ENCODE measurements at places on chromosomes 5 and 9.

DNA sequence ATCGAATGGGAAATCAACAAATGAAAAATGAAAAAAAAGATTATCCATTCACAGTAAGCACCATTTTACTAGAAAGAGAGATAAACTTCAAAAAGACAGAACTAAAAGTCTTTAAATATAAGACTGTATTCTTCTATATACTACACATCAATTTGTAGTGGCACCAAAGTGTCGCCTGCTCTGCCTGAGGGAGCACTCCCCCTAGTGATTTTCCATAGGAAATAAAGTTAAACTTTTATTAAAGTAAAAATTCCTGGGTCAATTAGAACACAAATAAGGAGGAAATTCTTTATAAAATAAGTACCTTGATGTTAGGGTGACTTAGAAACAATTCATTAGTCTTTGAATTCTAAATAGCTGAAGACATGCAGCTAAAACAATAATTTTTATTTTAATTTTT, 9.7 kb downstream of the RAD1 start:
- DNase-seq: no peak

GRCh38 chr5:134464988-134465815, 53.5 kb upstream of the CDKN2AIPNL start:
- no peak for DNase-seq

DNA sequence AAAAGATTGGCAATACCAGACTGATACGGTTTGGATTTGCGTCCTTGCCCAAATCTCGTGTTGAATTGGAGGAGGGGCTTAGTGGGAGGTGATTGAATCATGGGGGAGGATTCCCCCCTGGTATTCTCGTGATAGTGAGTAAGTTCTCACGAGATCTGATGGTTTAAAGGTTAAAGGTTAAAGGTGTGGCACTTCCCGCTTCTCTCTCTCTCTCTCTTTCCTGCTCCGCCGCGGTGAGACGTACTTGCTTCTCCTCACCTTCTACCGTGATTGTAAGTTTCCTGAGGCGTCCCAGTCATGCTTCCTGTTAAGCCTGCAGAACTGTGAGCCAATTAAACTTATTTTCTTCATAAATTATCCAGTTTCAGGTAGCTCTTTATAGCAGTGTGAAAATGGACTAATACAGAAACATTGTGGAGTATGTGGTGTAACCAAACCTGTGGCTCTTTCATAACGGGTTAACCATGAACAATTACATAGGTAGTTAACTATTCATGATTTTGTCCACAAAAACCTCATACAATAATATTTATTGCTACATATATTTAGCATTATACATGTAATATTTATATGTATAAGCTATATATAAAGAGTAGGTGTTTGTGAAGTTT, 107.5 kb downstream of the ANXA1 start:
- no peak for DNase-seq

DNA sequence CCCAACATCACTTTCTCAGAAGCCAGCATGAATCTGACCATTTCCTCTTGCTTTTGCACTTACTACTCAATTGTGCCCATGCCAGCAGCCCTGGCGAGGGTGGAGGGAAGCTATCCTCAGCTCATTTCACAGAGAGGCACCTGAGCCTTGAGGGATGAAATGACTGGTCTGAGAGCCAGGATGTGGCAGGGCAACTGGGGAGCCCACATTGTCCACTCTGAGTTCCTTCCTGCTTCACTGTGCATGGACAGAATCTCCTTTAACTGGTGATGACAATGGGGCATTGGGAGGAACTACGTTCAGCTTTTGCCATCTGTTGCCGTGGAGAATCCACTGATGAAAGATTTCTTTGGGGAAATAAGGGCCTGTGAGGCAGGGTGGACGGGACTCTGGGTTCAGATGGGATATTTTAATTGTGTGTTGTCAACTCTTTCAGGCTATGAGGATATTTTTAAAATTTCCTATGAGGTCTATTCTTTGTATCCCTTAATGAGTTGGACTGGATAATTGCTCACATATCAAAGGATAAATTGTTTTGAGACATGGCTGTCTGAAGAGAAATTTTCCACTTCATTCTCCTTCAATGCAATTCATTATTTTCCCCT, 78.3 kb downstream of the TNC start:
- DNase-seq: peak; percentile 58

- DNase-seq: no peak
Observed at GRCh38 chr5:132083071-132083678, 9.6 kb downstream of the CSF2 start.

- no peak for DNase-seq
Observed at GRCh38 chr9:108956022-108956630, 21.9 kb downstream of the ABITRAM start.

GRCh38 chr5:171499611-171500010, 80.2 kb downstream of the FGF18 start:
- DNase-seq: no peak

Data from suppressor macrophage (primary cell).